Coronary artery (tissue), 2 donors: ENCODE measurements at places on chromosomes 5 and 9.

GRCh38 chr5:135276151-135276550 lies 122.9 kb downstream of the MACROH2A1 start:
- DNase-seq = no peak

GRCh38 chr5:168612996-168613395 lies 33.8 kb upstream of the PANK3 start:
- no peak for DNase-seq

- no peak for DNase-seq
These were observed 102.2 kb upstream of the PRR16 start for GRCh38 chr5:120361941-120362340.

- no peak for DNase-seq
These were observed 270.2 kb upstream of the RIOK2 start for GRCh38 chr5:97453263-97453662.

DNA sequence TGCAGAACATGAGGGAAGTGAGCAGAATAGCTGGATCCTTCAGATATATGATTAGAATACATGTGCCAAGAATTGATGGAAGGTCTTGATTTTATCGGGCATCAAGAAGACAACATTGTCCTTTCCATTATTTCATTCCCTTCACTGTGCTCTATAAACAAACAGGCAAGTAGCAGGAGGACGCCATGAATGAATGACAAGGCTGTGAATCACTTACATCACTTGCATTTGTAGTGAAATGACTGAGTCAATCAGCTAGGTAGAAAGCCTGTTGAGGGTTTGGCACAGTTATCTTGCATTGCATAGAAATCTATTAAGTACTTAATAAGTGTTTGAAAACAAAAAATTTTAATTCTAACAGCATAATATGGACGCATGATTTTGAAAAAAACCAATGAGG lies 548.8 kb upstream of the IZUMO3 start:
- no peak for DNase-seq

GRCh38 chr5:28369418-28369817 lies 1331.0 kb upstream of the CDH9 start:
- DNase-seq = no peak

GRCh38 chr5:123059455-123059854 lies 22.9 kb upstream of the PPIC start:
- DNase-seq = no peak

DNA sequence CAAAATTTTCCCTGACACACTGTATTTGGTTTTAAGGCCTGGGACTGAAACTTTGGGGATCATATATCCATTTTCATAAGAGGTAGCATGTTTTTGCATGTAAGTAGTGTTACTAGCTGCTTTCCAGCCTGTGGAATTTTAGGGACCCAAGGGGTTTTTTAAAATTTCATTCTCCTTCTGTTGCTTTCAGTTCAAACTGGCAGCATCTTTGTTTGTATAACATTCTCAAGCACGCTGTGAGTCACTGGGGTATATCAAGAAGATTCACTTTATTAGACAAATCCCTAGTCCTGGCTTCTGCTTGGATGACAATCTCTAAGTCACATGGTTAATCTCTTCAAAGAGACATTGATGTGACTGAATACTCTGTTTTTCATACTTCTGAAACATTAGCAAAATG lies 479.0 kb downstream of the CYLC2 start:
- no peak for DNase-seq

- DNase-seq = peak; percentile 90
These were observed at the start of gene NDFIP1 for GRCh38 chr5:142108432-142109330. Gene NDFIP1 (plus strand): TSS chr5:142108779. CDS start chr5:142108975, 196 bp downstream.

- DNase-seq = no peak
These were observed 52.1 kb upstream of the ADRB2 start for GRCh38 chr5:148774313-148774712.

GRCh38 chr9:5764130-5764868 lies 68.6 kb downstream of the ERMP1 start:
- DNase-seq = no peak

DNA sequence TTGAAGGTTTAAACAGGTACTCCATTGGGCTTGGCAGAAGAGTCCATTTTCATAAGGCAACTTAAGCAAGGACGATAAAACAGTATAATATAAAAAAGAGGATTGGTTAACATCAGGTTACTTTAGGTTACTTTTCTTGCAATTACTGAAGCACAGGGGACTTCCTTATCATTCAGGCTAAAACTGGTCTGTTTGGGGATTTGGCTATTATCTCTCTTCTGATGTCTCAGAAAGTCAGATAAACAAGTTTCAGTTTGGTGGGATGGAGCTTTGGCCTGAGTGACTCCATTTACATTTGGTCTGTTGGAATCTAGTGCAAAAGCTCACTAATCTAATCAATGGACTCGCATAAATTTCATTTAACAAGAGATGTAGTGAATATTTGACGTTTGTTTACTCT lies 8.0 kb downstream of the GAPT start:
- no peak for DNase-seq

GRCh38 chr9:69975681-69976080 lies 68.0 kb upstream of the MAMDC2 start:
- no peak for DNase-seq

GRCh38 chr5:142640316-142641005 lies 45.4 kb downstream of the FGF1 start:
- DNase-seq = no peak

DNA sequence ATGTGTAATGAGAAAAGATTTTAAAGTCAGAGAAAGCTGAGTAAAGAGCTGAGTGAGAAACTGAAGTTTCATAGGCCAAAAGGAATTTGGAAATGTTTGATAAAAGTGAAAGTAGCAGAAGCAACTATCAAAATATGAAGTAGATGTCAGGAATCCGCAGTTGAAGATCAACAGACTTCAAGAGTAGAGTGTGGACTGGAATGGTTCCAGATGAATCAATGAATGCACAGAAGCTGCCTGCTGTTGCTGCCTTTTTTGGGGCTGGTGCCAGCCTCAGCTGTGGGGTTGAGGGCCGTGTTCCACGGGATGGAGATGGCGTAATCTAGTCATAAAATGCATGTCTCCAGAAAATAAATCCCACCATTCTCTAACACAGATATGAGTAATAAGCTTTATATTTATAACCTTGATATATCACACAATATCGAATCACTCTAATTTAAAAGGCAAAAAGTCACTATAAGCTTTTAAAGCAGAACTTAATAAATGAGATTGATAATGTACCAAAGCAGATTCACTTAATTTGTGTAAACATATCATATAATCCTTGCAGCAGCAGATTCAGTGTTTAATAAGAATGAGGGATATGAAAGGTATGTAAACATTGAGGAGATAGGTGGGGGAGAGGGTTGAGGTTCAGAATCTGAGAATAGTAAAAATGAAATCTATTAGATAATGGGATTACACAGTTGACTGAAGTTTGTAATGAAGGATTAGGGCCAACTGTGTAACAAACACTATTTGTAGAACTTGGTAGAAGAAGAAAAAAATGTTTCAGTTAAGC lies 652.3 kb upstream of the FTMT start:
- no peak for DNase-seq

DNA sequence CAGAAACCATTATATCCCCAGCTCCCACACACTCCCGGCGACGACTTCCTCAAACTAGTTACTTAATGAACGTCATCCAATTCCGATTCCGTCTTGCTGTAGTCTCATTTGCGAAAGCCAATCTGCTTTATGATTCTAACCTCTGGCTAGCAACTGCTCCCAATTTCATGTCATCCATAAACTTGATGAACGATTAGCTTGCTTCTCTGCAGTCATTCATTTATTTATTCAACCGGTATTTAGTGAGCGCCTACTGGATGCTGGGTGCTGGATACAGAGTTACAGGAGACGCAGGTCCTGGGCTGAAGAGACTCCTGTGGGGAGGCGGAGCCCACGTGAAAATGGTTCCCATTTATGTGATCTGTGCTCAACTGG lies 46.2 kb downstream of the TSPAN17 start:
- DNase-seq = no peak

DNA sequence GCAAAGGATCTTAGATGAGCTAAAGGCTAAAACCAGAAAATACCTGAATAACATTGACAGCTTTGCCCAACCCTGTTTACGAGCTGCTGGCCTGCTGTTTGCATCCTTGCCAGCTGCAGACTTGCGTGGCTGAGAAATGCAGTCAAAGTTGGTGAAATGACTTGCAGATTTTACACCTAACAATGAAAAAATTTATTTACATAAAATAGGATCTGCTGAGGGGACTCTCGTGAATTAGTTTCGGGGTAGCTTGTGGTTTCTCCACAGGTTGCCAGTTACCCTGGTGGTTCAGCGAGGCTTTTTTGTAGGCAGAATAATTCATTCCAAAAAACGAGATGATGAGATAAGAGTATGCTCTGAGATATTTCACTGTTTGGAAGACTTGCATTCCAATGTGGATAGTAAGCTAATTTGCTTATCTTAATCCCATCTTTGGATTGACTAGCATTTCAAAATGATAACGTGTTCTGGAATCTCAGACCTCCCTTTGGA lies 65.7 kb upstream of the FANCC start:
- DNase-seq = no peak

DNA sequence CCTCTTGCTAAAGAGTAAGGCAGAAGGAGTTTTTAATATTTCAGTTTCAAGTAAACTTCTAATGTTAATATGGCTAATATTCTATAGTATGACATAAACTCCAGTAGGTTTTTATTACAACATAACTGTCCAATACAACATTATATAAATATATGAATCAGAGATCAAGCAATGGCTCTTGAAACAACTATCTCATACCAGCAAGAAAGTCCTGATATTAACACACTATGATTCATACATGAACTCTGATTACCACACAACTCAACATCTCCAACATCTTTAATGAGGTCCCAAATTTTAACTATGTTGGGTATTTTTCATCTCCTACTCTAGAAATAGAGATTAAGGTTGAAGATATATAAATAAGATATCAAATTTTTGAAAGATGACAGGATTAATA lies 878.3 kb downstream of the TLE1 start:
- no peak for DNase-seq

- DNase-seq = no peak
These were observed 5.2 kb upstream of the GCNT1 start for GRCh38 chr9:76453785-76454184.

DNA sequence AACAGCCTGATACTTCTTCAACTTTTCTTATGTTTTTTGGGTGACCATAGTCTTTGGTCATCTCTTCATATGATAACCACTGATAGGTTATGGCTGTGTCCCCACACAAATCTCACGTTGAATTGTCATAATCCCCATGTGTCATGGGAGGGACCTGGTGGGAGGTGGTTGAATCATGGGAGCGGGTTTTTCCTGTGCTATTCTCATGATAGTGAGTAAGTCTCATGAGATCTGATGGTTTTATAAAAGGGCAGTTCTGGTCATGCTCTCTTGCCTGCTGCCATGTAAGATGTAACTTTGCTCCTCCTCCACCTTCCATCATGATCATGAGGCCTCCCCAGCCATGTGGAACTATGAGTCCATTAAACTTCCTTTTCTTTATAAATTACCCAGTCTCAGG lies 8.7 kb downstream of the RHOBTB3 start:
- no peak for DNase-seq

- DNase-seq = peak; percentile 26
These were observed 82.2 kb downstream of the NRG2 start for GRCh38 chr5:139960723-139961383.

- no peak for DNase-seq
These were observed 44.2 kb downstream of the NIPSNAP3B start for GRCh38 chr9:104808035-104808614.

DNA sequence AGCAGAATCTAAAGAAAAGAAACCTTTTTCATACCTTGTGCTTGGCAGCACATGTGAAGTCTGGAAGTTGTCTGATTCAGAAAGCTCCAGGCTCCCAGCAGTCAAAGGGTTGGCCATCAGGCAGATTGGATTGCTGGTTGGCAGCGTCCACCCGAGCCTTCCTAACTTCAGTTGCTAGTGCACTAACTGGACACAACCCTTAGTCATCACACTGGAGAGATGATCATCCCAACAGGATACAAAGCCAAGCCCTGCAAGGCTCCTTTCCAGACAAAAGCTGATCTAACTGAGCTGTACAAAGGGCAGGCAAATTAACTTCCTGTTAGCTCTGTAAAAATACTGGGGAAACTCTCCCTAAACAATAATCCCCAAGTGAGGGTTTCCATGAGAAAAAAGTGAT lies 185.6 kb downstream of the SNX18 start:
- DNase-seq = no peak

- no peak for DNase-seq
These were observed 110.8 kb upstream of the SLC1A3 start for GRCh38 chr5:36495611-36496010.

- no peak for DNase-seq
These were observed 54.1 kb upstream of the MARCHF11 start for GRCh38 chr5:16233730-16234129.

DNA sequence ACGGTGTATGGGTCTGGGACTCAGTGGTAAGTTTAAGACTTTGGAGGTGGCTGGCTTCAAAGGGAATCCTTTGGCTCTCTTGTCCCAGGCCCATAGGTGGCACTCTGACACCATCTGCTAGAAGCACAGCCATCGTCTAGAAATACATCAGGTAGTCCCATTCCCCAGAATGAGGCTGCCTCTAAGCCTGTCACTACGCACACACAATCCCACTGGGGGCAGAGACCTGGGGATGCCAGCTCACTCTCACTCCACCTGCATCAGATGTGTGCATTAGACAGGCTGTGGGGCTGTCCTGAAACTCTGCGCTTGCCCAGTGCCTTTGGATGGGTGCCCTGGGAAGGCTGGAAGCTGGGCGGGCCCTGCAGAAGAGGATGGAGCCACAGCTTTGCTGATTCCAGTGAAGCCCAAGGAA lies 127.5 kb upstream of the PANK3 start:
- DNase-seq = no peak

DNA sequence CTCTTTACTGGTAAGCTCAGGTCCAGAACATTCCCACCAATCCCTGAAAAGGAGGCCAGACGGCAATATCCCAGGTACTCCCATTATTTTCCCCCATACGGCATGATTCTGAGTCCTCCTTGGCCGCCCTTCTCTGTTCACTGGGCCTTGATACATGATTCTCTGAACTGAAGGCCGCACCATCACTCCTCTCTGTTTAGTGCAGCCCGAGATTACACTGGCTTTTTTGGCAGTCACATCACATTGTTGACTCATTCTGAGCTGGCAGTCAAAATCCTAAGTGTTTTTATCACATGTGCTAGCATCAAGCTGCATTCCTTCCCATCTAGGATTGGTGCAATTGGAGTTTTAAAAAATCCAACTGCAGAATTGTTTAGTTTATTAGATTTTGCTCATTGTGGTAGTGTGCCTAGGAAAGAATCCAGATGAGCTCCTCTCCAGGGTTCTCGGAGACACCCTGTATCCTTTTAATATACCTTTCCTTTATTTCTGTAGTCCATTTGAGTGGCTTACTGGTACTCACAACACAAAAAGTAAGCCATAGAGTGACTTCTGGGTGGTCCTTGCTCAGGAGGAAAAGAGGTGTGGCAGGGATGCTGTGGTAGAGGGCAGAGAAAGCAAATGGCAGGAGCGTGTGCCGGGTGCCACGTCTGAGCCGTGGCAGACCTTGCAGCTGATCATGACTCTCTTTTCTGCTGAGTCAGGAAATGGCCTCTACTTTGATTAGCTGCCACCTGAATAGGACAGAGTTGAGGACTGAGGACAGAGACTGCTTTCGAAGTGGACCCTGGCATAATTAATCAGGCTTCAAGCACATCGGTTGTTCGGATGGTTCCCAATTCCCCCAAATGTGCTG lies 121.1 kb upstream of the IL12B start:
- DNase-seq = peak; percentile 78

- no peak for DNase-seq
These were observed 17.9 kb downstream of the NIPAL4 start for GRCh38 chr5:157477814-157478494.
